BJ (cell line): ENCODE measurements at places on chromosomes 12 and 14.

DNA sequence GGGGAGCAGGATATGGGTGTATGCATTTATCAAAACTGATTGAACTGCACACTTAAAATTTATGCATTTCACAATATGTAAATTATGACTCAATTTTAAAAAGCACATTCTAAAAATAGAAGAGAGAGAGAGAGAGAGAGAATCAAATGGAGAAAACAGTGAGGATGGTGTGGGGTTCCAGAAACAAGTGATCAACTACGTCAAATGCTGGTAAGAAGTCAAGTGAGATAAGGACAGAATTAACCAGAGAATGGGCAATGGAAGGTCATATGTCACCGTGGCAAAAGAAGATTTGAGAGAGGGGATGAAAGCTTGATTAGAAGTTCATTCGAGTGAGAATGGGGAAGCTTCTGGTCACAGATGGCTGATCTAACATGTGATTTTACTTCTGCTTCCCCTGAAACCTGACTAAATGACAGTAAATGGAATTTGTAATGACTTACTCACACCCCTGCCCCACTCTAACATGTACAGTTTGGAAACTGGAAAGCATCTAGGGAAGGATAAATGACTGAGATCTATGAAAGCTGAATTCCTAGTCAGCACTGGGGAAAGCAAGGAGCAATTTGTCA, 276.5 kb upstream of the AMIGO2 start:
- no peak for DNase-seq

DNA sequence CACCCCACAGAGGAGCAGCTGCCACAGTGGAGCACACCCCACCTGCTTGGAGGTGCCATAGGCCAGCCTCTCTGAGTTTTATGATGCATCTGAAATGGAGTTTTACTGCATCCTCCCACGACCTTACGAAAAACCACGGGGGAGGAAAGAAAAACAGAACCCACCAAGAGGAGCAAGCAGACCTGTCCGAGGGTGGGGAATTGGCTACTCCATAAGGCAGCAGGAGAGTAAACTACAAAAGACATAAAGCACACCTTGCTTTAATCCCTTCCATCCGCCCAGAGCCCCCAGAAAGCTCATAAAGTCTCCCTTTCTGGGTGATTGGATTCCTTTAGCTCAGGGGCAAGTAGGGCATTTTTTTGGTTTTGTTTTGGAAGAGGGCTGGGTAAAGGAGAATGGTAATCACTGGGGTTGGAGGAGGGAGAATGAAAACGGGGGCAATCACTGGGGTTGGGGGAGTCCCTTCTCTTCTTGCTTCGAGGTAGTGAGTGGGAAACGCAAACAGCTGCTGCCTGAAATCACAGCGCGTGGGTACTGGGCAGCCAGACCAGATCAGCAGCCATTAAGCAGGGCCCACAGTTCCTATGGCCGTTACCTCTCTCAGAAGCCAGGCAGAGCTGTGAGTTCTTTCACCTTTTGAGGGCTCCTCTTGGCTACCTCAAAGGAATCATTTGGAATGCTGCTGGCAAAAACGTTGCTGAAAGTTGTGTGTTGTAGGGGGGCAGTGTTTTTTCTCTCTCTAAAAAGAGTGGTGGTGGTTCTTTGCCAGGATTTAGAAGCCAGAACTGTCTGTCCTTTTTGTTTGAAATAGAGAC, 433.6 kb downstream of the ZFP36L1 start:
- DNase-seq = no peak

DNA sequence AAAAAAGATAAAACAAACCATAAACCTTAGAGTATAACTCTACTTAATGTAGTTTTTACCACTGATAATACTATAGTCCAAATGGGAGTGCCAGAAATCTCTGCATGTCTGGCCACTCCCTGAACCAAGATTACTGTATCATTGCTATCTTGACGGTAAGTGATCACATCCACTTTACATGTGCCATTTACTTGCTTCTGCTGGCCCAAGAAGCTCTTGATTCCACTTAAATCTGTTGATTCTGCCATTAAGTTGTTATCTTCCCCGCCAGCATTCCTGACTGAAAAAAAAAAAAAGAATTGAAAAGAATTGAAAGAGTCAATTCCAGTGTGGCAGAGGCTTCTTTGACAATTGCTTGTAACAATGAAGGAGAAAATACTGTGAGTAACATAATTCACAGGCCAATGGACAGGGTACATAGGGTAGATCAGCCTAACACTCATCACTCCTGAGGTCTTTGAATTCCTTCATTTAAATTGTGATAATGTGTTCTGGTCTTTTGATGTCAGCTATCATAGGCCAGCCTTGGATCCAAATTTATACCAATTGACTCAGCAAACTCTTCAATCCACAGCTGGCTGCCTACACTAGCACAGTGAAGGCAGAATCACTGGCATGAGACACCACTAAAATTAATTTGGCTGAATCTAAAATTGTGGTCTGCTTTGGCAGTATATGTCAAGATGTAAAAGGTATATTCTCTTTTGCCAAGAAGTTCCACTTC, 665.2 kb upstream of the FLRT2 start:
- DNase-seq = no peak

DNA sequence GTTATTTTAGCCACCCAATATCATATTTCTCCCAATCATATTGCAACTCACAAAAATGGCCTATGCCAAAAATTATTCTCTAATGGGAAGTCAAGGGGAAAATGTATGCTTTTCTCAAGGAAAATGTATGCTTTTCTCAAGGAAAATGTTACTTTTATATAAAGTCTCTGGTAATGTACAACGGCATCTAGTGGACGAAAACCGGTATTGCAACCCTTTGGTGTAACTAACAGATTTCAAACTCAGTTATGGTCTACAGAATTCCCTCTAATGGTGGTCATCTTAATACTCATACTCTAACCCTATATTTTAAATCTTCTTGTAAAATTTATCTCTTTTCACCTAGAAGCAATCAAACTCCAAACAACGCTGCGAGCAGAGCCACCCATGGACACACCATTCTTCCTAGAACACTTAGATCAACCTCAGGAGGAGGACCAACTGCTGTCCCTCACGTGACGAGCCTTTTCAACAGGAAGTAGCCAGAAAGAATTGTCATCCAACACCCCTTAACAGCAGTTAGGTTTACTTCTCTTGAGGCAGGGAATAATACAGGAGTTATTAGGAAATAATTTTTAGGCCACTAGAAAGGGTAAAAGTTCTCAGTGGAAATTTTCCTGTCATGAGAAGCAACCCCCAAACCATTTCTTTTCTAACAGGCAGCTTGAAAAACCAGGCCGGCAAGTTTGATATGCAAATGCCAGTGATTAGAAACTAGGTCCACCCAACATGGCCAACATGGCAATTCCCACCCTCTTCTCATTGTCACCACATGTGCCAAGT, 20.1 kb downstream of the APOBEC1 start:
- no peak for DNase-seq

GRCh38 chr12:54341378-54342300, 16.7 kb downstream of the COPZ1 start:
- no peak for DNase-seq

DNA sequence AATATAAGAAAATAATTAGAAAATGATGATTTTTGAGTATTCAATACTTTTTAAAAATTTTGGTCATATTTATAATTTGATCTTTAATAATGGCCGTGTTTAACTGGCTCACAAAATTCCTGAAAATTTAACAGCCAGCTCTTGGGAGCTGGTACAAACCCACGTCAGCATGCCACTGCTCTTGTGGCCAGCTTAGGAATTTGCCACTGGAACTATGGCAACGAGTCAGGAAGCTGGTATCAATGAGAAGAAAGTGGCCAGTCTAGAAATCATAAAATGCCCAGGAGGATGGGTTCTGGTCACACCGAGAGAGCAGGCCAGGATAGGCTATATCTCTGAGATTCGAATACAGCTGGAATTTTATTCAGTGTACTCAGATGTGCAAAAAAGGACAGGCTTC, 72.2 kb upstream of the PLEKHG3 start:
- DNase-seq = no peak

DNA sequence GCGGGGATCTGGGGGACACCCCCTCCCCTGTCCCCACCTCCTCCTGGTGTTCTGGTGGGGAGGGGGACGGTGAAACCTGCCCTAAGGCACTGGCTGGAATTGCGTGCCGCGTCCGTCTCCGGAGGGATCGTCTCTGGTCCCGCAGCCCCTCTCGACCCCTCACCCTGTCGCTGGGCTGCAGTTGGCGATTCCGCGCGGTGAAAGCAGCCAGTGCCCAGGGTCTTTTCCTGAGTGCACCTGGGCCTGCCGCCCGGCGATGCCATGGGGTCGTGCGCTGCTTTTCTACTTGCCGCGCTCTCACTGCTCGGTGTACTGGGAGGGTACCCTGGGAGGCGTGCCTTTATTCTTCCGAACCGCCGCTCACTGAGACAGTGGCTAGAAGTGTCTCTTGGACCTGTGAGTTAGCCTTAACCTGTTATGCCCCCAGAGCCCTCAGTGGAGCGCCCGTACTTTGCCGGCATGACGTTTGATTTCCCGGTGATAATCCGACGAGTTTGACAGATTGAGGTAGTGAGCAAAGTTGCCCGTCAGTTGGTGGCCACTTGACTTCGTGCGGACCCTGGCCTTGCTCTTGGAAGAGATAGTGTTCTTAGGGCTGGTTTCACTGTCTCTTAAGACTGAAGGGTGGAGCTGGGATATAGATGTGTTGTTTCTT, 788 bp downstream of the SFSWAP start:
- DNase-seq = no peak

DNA sequence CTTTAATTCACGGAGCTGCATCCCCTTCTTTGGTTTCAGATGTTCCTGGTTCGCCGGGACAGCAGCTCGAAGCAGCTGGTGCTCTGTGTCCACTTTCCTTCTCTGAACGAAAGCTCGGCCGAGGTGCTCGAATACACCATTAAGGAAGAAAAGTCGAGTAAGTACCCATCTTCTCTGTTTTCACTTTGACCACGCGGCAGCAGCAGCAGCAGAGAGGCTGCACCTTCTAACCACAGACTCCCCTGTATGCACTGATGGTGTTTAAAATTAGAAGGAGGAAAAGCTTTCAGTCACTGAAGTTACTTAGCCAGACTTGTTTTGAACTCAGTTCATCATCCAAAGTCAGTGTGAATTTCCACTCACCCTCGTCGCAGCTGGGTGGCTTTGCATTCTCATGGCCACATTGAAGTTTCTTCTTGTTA, 63.8 kb downstream of the RIN3 start:
- no peak for DNase-seq

GRCh38 chr12:58217130-58217529, 275.8 kb downstream of the ATP23 start:
- no peak for DNase-seq

GRCh38 chr14:38992067-38992844, 110.8 kb downstream of the SEC23A start:
- DNase-seq = no peak

DNA sequence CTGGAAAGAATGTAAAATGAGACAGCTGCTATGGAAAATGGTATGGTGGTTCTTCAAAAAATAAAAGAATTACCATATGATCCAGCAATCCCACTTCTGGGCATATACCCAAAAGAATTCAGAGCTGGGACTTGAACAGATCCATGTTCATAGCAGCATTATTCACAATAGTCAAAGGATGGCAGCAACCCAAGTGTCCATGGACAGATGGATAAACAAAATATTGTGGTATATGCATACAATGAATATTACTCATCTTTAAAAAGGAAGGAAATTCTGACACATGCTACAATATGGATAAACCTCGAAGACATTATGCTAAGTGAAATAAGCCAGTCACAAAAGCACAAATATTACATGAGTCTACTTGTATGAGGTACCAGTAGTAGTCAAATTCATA, 9.1 kb downstream of the RAB2B start:
- no peak for DNase-seq

DNA sequence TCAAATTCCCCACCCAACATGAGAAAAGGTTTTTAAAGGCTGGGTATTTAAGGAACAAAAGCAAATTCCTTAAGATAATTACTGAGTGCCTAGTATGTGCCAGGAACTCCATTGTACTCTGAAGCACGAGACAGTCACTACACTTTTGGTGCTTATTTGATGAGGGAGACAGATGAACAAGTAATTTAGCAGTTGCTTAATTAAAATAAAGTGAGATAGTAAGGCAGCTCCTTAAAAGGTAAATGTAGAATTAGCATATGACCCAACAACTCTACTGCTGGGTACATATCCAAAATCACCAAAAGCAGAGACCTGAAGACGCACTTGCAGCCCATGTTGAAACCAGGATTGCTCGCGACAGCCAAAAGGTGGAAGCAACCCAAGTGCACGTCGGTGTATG, 21.3 kb downstream of the POLE start:
- DNase-seq = no peak

- DNase-seq = no peak
These were observed 35.5 kb upstream of the ATF1 start for GRCh38 chr12:50728417-50728816.

GRCh38 chr12:129675496-129675895, 228.3 kb downstream of the TMEM132D start:
- DNase-seq = no peak

DNA sequence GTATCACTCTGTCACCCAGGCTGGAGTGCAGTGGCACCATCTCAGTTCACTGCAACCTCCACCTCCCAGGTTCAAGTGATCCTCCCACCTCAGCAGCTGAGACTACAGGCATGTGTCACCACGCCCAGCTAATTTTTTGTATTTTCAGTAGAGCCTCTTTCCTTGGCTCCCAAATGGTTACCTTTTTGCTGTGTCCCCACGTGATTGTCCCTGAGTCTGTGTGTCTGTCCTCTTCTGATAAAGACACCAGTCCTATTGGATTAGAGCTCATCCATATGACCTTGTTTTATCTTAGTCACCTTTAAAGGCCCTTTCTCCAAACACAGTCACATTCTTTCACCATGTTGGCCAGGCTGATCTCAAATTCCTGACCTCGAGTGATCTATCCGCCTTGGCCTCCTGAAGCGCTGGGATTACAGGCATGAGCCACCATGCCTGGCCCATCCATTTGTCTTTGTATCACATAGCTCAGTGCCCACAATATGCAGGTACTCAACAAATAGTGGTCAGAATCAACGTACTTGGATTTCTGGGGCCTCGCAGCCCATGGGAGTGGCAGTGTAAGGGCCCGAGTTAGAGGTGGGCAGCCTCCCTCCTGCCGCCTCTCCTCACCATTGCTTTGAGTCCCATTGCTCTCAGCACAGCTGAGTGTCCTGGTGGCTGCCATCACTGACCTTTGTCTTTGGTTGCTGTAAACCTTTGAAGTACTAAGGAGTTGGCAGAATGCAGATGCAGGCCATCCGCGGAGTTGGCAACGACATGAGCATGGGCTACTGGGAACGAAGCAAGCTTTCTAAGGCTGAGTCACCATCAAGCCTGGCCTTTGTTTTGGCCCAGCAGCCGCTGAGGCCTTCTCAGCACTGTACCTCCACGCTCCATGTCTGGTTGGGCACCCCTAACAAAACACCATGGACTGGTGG, 9.3 kb downstream of the TPCN1 start:
- no peak for DNase-seq

DNA sequence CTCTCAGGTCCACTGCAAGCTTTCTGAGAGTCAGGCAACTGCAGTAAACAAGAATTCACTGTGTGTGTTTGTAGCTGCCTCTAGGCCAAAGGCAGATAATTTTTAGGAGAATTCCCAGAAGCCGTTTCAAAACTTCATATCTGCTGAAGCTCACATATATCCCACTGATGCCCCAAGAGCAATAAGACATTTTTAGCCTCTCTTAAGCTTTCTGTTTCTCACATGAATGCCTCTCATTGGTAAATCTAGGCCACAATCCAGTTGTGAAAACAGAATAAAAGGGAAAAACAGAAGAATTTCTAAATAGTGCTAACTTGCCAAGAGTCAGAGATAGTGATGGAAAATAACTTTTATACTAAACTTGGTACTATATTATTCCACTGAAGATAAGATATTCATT, 48.5 kb upstream of the LIN7A start:
- DNase-seq = no peak

GRCh38 chr12:85156569-85156968, 120.4 kb downstream of the LRRIQ1 start:
- no peak for DNase-seq
